ENCODE measurements at places on chromosomes 3 and 15. TPM values are rescaled to one million over a fixed set of nuclear protein-coding genes. Genes with fewer than 3 reads are reported as not detected.

GRCh38 chr15:74787251-74788041 lies 5.6 kb downstream of the CSK start:
- no peak for DNase-seq

DNA sequence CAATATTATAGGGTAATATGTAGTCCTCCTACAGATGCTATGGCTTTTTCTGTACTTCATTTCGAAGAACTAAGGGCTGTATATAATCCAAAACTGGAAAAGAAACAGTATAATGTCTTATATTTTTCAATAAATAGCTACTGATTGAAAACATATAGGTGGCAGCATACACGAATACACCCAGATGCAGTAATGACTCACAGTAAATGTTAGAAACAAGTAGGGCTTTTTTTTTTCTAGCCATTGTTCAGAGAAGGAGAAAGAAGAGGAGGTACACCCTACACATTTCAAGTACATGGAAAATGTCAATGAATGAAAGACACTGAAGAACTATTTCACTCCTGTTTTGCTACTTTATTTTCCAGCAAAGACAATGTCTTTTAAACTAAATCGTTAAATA lies 9.4 kb downstream of the DAZL start:
- peak; percentile 12 for DNase-seq

- DNase-seq, result peak; percentile 75
Measured at GRCh38 chr3:173750095-173750494, 352.6 kb downstream of the NLGN1 start.

- DNase-seq, result peak; percentile 52
Measured at GRCh38 chr3:62665627-62666437, 209.4 kb downstream of the CADPS start.

- no peak for DNase-seq
Measured at GRCh38 chr3:40120806-40121205, 188.7 kb upstream of the EIF1B start.

DNA sequence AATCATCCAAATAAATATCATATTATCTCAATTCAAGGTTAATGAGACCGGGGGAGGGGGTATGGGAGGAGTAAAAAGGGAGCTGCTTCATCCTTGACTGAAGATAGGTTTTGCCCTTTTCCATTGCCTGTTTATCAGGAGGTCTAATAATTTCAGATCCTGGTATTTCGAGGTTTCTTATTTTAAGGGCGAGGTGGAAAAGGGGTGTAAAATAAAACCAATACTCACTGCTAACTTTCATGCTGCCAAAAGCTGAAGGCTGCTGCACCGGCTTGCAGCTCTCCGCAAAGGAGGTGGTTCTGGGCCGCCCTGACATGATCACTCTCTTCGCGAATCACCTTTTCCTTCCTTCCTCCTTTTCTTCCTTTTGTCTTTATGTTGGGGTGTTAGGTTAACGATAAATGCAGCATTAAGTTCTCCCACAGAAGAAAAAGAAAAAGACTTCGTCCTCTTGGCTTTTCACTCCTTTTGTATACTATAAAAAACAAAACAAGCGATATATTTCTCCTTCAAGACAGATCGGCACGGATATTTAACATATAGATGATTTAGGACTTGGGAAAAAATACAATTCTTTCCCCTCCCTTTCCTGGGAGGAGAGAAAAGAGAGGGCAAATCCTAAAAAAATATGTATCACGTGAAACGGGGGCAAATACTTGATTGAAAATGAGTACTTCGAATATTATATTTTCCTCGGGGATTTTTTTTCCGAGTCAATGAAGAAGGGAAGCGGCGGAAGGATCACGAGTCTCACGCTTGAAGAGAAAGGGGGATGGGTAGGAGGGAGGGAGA lies 932 bp downstream of the GSK3B start:
- DNase-seq, result peak; percentile 73

GRCh38 chr3:100072326-100073048 lies 41.8 kb downstream of the FILIP1L start:
- DNase-seq, result no peak

DNA sequence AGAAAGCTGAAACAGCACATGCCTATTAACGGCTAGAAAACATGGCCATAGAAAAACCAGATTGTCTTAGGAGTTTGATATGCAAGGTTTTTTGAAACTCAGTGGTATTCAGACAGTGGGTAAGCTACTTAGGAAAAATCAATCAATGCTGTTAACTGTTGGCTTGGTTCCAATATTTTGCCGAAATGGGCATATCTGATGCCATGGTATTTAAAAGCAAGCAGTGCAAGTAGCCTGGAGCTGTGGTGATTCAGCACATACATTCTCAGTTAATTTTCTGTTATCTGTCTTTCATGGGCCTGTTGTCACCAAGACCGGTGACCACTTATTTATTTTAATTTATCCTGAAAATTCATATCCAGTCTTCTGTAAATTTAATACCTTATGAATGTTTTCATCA lies 17.3 kb upstream of the SUCNR1 start:
- no peak for DNase-seq

DNA sequence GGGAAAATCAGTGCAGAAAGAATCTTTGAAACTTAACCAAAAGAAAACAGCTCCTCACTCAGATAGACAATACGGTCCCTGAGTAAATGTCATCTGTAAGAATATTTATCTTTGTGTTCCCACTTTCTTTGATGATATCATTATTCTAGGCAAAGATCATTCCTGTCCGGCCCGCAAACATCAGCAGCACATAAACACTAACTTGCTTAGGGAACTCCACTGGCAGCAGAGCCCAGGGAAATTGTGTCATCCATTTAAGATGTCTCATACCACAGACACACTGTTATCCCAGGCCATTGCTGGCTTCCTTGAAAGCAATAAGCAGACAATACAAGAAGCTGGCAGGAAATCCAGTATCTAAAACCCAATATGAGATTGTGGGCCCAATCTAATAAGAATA lies 20.1 kb upstream of the CD96 start:
- no peak for DNase-seq

DNA sequence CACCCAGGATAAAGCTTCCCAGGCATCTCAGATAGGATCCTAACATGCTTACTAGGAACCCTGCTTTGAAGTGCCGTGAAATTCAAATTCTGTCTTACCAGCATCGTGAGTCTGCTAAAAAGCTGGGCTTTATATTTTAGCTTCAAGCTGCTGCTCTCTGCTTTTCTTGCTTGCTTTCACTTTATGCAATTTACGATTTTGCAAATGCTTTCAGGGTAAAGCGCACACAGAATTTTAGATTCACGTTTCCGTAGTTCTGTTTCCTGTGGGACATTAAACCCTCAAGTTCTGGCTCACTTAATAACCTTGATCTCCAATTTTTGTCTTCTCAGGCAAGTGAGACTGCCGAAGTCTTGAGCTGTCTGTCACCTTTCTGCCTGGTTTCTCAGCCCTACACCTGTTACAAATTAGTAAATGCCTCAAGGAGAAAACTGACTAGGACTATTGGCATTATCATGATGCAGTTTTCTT lies 170.5 kb upstream of the TGFBR2 start:
- no peak for DNase-seq

DNA sequence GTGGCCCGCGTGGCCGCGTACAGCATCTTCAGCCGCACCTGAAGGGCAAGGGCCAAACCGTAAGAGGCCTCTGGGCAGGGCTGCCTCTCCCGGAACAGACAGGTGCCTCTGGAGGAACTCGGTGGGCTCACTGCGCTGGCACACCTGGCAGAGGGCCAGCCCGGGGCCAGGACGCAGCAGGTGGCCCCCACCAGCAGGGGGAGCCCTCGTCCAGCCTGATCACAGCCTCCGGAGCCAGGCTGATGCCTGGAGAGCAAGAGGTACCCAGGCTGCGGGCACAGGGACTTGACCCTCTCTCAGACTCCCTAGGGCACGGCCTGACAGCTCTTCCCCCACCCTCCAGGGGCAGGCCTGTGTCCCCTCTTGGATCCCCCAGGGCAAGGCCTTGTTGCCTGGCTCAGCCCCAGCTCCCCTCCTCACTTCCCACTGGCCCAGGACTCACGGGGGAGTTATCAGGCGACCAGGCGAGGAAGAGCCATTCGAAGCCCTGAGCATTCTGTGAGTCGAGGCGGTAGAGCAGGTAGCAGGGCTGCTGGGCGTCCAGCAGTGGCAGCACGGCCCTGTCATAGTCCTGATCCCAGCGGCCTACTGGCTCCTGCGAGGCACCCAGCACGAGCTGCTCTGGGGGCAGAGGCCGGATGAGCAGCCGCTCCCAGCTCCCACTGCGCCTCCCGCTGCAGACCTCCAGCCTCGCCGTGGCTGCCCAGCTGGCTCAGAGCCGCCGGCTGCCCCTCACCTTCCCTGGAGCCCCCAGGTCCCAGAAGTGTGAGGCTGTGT lies 6.2 kb upstream of the TLR9 start:
- peak; percentile 54 for DNase-seq

The CCR5 gene
- total RNA-seq, result not detected

The RNF123 gene
- total RNA-seq, result 51.0 TPM

The ANKUB1 gene
- not detected for total RNA-seq

The A4GNT gene
- total RNA-seq, result not detected

The PLSCR2 gene
- not detected for total RNA-seq

The BCL2A1 gene
- not detected for total RNA-seq

The GP9 gene
- not detected for total RNA-seq

The RSRC1 gene
- 24.8 TPM for total RNA-seq
